Fibroblast of skin of right biceps (primary cell): ENCODE measurements at places on chromosomes 6 and 20.

DNA sequence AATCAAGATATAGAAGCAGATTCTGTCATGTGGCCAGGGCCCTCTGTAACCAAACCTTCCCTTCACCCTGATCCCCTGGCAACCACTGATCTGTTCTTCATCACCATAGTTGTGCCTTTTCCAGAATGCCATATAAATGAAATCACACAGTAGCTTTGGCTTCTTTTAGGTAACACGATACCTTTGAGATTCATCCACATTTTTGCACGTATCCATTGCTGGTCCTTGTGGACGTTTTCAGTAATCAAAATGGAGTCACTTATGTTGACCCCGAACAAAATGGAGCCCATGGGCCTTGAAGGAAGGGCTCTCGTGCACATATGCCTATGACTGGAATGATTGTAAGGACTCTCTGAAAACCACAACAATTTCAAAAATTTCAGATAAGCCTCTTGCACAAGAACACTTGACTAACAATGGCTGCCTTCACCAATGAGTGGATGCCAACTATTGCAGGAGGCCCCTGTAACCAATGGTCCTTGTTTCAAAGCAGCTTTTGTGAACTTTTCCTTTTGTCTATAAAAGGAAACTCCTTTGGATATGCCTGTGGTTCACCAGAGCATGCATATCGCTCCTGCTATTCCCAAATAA lies 84.3 kb upstream of the RALY start:
- DNase-seq = peak; percentile 96

- peak; percentile 41 for DNase-seq
Measured at GRCh38 chr6:112311950-112312547, 35.1 kb upstream of the RFPL4B start.

DNA sequence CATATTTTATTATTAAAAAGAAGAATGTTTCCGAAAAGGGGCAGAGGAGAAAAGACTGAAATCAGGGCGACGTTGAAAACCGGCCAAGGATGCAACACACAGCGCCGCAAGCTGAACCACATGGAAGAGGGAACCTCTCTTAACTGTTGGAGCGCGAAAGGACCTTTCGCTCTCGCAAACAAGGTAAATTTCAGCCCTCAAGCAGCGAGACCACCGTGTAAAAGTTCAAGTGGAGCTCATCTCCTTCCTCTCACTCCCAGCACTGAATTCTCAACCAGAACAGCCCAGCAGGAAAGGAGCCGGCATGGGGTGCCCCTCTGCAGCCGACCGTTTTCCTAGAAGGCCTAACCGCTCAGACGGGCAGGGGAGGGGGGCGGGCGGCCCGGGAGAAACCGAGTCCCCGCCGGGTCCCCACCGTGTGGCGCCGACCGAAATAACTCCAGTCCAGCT lies 621 bp downstream of the GPR63 start:
- peak; percentile 12 for DNase-seq

- DNase-seq = no peak
Measured at GRCh38 chr6:76275746-76276145, 203.3 kb upstream of the IMPG1 start.

DNA sequence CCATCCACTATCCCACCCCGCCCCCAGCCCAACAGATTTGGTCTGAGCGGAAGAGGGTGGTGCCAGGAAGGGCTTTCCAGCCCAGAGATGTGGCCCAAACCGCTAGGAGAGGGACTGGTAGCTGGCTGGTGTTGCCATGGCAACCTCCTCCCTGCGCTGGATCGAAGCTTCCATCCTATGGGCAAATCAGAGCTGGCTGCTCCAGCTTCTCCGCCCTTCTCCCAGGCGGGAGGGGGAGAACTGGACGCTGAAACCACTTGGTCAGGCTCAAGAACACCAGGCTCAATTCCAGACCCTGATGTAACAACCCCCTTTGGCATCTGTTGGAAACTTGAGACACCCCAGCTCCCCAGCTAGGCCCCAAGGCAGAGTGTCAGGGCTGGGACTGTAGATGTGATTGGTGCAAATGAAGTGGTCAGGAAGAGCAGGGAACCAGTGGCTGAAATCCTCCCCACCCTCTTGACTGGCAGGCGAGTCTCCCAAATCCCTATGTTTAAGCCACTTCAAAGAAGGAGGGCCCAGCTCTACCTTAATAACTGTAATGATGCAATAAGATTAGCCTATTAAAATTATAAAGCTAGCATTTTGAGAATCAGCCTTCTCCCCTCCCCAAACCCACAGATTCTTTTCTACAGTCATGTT lies 4.2 kb downstream of the RIMS4 start:
- peak; percentile 16 for DNase-seq

- no peak for DNase-seq
Measured at GRCh38 chr6:53699462-53699861, 33.9 kb upstream of the KLHL31 start.

- no peak for DNase-seq
Measured at GRCh38 chr6:18088419-18089296, 33.8 kb downstream of the NHLRC1 start.

DNA sequence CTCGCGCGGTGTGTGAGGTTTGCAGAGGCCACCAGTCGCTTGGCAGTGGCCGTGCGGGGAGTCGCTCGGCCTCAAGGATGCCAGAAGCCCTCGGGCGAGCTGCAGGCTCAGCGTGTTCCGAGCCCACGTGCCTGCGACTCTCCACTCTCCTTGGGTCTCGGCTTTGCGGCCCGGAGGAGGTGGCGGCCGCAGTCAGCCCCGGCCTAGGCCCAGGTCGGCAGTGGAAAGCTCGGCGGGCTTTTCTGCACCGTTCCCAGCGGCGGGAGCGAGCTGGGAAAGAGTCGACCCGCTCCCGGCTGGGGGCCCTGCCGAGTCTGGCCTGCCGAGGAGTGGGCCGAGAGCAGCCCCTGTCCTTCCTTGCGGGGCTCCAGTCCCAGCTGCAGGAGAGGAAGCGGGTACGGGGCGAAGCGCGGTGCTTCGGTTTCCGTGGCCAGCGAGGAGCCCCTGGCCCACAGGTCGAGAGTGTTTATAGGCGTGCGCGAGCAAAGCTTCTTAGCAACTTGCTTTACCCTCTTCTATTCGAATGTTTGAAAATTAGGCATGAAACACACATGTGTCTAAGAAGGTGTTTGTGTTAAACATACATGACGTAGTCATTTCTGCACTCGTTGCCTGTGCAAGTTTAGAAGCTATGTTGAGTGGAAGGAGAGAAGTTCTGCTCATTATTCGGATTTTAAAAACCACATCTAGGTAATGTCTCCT lies 5.6 kb downstream of the FOXC1 start:
- no peak for DNase-seq

GRCh38 chr6:168994956-168995355 lies 258.7 kb downstream of the THBS2 start:
- DNase-seq = no peak

DNA sequence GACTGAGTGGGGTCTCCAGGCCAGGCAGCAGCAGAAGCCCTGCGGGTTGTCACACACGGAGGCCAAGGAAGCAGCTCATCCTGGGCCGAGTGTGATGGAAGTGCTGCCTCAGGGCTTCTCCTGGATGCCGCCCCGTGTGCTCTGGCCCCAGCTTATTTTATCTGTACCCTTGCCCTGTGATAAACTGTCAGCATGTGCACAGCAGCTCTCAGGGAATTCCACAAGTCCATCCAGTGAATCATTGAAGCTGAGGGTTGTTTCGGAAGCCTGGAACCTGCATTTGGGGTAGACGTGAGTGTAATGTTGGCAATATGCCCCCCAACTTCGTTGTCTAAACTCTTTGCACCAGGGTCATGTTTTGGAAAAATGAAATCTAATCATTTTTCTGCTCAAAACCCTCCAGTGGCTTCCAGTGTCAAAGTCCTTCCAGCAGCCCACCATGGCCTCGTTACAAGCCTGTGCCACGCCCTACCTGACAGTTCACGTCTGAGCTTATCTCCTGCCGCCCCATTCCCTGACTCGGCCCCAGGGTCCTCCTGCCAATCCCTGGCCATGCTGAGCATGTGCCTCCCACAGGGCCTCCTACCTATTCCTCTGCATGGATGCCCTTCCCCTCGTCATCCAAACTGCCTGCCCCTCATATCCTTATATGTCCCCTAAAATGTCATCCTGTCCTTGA lies 168.1 kb upstream of the THBS2 start:
- no peak for DNase-seq

GRCh38 chr6:148878683-148879082 lies 131.9 kb downstream of the UST start:
- DNase-seq = no peak
